CD4-positive, alpha-beta T cell treated with Interferon alpha-2 for 1 hour (primary cell): ENCODE measurements at places on chromosomes 5 and 9.

DNA sequence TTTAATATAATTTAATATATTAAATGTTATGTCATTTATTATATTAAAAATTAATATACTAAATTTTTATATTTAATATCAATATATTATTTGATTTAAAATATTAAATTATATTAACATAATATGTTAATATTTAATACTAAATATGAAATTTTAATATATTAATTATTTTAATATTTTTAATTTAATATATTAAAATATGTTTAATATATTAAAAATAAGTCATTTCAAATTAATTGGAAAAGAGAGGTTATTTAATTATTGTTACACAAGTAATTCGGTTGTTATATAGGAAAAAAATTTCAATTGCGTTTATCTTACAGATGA lies 114.2 kb downstream of the LIFR start:
- DNase-seq: no peak

DNA sequence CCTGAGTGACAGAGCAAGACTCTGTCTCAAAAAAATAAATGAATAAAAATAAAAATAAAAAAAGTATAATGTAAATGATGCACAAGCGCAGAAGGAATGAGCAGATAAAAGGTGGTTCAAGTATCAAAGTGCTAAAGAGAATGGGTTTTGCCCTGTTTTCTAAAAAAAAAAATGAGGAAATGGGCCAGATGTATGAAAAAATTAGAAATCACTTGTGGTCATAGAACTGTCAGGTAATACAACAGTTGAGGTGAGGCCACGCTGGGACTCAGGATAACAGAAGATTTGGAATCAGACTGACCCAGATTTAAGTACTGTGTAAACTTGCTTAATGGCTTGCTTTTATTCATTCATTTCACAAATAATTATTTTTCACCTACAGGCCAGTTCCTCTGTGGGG lies 69.8 kb downstream of the MAPKAP1 start:
- no peak for DNase-seq

GRCh38 chr5:175867587-175868347 lies 3.6 kb upstream of the CPLX2 start:
- no peak for DNase-seq

DNA sequence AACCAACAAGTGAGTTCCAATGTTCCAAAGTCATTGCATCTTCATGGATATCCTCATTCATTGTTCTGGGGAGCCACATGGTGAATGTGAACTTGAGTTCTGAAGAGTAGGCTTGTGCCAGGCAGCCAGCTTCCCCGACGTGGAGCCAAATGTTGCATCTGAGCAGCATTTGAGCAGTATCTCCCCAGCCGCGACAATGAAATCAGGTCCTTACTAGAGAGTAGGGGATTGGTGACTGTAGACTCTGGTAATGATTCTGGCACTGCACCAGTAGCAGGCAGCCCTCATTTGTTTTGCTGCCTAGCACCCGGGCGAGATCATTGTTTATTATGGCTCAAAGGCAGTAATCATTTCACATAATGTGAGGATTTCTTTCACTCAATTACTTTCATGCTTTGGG lies 451.4 kb upstream of the C9orf72 start:
- no peak for DNase-seq

DNA sequence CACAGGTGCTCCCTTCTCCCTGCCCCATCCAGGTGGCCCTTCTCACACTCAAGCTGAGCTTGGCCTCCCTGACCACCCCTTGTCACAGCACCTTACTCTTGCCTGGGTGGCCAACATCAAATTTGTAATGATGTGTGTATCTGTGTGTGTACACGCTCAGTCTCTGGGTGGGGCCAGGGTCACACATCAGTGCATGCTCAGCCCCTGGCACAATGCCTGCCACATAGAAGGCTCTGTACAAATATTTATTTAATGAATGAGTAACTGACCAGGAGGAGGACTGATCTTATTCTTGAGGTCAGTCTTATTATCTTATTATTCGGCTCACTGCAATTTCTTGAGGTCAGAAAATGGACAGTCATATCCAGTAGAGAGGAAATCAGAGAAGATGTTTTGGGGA lies 41.3 kb upstream of the HAND1 start:
- no peak for DNase-seq

GRCh38 chr5:94024101-94024500 lies 282.7 kb upstream of the POU5F2 start:
- DNase-seq: no peak

GRCh38 chr5:171648279-171649074 lies 137.1 kb upstream of the SMIM23 start:
- no peak for DNase-seq

- no peak for DNase-seq
Observed at GRCh38 chr5:66551338-66551737, 44.9 kb upstream of the MAST4 start.

DNA sequence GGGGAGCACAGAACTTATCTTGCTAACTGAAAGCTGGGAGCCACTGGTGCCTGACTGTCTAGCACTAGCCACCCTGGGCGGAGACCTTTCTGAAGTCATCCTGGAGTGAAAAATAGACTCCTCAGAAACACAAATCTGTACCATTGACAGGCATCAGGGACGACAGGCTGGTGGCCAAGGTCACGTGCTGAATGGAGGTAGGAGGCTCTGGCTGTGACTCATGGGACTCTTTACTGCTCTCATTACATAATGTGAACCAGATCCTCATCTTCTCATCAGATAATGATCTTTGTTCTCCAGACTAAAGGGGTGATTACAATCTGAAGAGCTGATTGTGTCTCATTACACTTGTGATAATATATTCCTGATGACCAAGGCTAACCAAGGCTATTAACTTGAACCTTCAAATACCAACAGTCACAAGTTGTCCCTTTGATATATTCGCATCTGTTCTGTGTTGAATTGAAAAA lies 91.8 kb downstream of the SEMA5A start:
- DNase-seq: no peak

- DNase-seq: no peak
Observed at GRCh38 chr9:112913326-112913725, 22.6 kb upstream of the SLC46A2 start.
